ENCODE measurements at places on chromosomes 6 and 20. TPM values are rescaled to one million over a fixed set of nuclear protein-coding genes. Genes with fewer than 3 reads are reported as not detected.

The PLA2G7 gene
- total RNA-seq, result not detected

The FOXA2 gene
- total RNA-seq, result not detected

The GABBR1 gene
- 21.7 TPM for total RNA-seq

The SIRPA gene
- 0.12 TPM for total RNA-seq

DNA sequence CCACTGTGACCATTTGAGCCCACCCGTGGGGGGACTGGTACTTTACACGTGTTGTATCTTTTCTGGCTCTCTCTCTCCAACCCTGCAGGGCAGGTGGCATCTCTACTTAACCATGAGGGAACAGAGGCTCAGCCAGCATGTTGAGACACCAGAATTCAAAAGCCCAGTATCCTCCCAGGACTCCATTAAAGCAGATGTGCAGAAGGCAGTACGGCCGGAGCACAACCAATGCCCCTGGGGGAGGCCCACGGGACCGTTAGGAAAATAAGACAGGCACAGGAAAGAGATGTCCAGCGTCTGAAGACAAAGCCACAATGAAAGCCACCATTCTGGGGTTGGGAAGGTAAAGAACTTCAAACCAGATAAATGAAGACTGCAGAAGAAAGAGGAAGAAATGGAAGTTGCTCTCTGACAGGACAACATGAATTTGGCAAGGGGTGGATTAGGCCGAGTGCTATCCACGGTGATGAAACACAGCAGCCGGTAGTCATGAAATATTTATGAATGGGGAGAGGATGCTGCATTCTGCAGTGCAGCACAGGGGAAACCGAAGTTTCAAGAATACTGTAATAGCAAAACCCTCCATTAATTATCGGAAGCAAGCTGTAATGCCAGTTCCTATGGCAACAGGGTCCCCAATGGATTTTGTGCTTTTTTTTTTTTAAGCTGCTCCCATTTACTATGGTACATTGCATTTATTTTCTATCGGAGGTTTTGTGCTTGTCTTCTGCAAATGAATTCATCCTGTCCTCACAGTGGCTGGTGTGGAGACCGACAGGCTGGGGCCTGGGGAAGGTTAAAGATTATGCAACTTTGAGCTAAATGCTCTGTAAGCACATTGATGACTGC is 179.4 kb downstream of the NRN1 start:
- no peak for DNase-seq

- no peak for DNase-seq
These were observed 32.8 kb downstream of the LAMA4 start for GRCh38 chr6:112221561-112221960.

Data from activated naive CD4-positive, alpha-beta T cell treated with anti-CD3 and anti-CD28 coated beads, Interleukin-2, amount 50 U/mL, for 72 hours (primary cell).